ENCODE measurements at places on chromosomes 12 and 14. TPM values are rescaled to one million over a fixed set of nuclear protein-coding genes. Genes with fewer than 3 reads are reported as not detected.

The IQSEC3 gene
- total RNA-seq, result 0.03 TPM

- no peak for DNase-seq
Measured at GRCh38 chr12:71239731-71240130, 81.9 kb upstream of the TSPAN8 start.

The TAS2R8 gene
- total RNA-seq, result not detected

- DNase-seq, result no peak
Measured at GRCh38 chr12:1034751-1035457, 43.9 kb downstream of the ERC1 start.

The SLC39A2 gene
- 0.92 TPM for total RNA-seq

- no peak for DNase-seq
Measured at GRCh38 chr12:32155961-32156529, 49.4 kb downstream of the BICD1 start.

DNA sequence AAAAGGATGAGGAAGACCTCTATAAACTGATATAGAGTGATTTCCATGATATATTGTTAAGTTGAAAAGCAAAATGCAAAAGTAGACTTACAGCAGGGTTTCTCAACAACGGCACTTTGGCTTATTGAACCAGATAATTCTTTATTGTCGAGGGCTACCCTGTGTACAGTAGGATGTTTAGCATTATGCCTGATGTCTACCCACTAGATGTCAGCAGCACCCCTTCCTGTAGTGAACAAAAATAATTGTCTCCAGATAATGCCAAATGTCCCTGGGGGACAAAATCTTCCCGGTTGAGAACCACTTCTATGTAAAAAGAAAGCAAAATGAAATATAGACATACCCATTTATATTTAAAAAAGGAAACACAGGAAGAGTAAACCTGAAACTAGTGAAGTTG lies 32.4 kb downstream of the ABCD2 start:
- no peak for DNase-seq

- no peak for DNase-seq
Measured at GRCh38 chr12:49864798-49865090, 21.8 kb upstream of the BCDIN3D start.

The LRRC43 gene
- total RNA-seq, result 0.24 TPM

The KLHL33 gene
- 0.09 TPM for total RNA-seq

GRCh38 chr14:60253649-60254048 lies 4.6 kb downstream of the PPM1A start:
- DNase-seq, result no peak

DNA sequence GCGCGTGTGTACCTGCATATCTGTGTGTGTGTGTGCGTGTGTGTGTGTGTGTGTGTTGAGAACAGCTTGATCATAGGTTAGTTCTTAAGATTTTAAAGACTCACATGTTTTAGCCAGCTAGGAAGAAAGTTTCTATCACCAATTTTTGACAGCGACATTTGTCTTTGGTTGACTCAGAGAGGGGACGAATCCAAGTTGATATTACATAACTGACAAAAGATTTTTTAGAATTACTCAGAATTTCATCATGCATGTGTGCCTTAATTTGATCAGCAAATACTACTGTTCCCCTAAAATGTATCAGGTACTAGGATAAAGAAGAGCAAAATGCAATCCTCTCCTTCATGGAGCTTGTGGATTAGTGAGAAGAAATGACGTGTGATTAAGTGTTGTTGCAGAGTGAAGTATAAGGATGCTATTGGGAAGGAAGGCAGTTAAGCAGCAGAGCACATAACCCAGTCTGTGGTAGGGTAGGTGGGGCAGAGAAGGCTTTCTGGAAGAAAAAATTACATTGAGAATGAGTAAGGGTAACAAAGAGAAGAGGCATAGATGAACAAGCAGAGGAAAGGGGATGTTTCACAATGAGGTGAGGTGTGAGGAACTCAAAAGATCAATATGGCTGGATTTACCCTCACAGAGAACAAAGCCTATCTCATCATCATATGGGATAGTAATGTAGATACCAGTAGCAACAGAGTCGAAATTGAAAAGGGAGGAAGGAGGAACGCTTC lies 77.5 kb downstream of the ELK3 start:
- no peak for DNase-seq

DNA sequence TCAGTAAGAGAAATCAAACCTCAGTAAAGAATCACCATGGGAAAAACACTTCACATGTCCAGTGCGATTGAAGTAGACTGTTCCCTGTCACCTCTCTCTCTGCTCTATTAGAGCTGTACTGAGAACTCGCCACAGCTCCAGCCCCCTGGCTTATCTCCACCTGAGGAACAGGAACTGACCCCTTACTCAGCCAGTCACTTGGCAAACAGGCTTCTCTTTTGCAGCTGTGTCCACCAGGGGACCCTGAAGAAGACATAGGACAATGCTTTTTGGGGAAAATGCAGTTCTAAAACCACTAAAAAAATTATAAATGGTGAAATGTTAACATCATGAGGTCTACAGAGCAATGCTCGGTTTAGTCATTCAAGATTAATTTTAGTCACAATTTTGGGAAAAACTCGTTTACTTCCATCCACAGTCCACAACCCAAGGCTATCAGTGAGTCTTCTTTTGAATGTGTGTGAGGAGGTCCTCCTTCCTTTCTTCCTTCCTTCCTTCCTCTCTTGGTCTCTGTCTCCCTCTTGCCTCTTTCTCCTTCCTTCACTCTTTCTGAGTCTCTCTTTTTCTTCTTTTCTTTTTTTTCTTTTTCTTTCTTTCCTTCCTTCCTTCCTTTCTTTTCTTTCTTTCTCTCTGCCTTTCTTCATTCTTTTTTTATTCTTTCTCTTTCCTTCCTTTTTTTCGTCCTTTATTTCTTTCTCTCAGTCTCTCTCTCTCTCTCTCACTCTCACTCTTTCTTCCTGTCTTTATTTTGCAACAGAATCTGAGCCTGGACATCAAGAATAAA lies 1189.5 kb upstream of the TMEM132C start:
- DNase-seq, result no peak

DNA sequence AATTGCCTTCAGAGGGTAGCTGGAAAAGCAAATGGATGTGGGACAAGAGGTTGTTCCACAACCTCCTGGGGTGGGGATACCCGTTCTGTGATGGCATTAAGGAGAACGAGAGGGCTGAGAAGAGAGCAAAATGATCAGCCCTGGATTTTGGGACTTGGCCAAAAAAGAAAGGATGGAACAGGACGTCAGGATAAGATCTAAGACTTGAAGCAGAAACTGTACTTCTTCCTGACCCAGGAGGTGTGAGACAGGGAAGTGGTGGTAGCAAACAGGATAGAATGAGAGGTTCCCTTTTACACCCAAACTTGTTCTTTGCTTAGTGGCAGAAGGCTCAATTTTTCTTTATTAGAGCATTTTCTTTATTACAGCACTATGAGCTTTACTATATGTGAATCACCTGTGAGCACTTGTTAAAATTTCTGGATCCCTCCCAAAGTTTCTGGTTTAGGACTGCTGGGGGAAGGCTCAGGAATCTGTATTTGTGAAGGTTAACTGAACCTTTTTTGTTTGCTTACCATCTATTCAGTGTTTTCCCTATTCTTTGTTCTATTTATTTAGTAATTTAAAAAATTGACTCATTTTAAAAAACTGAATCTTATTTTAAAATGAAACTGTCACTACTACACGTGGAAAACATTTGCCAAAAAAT lies 59.2 kb downstream of the ERC1 start:
- no peak for DNase-seq

- DNase-seq, result no peak
Measured at GRCh38 chr12:39431002-39431796, 11.7 kb downstream of the KIF21A start.

- no peak for DNase-seq
Measured at GRCh38 chr12:16919551-16919950, 313.6 kb upstream of the LMO3 start.

The CALCOCO1 gene
- total RNA-seq, result 65.0 TPM

- no peak for DNase-seq
Measured at GRCh38 chr12:5171701-5172100, 128.0 kb downstream of the KCNA5 start.

DNA sequence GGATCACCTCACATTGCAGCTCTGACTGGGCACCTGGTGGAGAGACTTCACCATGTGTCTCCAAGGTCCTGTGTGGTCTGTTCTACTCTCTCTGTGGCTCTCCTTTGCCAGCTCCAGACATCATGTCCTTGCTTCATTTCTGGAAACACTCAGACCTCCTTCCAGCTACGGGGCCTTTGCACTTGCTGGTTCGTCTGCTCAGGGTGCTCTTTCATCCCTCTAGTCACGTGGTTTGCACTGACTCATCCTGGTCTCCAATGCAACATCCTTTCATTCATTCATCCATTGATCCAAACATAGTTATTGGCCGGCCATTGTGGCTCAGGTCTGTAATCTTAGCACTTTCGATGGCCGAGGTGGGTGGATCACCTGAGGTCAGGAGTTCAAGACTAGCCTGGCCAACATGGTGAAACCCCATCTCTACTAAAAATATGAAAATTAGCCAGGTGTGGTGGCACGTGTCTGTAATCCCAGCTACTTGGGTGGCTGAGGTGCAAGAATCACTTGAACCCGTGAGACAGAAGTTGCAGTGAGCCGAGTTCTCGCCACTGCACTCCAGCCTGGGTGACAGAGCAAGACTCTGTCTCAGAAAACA lies 23.9 kb upstream of the CCDC63 start:
- no peak for DNase-seq

The RNF212B gene
- not detected for total RNA-seq

DNA sequence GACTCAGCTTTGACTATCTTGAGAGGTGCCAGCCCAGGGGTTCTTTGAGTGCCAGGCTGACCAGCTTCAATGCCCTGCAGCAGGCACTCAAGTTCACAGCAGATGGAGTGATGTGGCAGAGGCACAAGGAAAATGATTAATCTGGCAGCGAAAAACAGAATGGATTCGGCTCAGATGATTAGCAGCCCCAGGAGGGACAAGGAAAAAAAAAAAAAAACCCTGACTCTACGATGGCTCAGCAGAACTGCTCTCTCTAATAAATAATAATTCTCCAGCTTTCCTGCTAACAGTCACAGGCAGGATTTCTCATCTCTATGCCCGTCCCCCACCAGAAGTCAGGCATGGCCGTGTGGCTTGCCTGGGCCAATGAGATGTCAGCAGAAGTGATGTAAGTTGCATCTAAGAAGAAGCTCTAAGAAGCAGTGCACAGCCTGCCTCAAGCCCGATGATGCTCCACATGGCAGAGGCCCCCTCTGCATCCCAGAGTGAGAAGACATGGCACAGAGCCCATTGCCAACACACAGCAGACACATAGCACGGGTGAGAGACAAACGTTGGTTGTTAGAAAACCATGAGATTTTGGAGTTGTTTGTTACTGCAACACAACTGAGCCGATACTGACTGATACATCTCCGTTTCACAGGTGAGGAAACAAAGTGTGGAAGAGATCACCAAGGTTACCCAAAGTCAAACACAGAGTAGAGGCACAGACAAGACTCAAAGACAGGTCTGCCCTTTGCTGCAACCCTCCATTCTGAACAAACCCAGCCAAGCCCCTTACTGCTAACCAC lies 111.0 kb downstream of the SCARB1 start:
- DNase-seq, result no peak

DNA sequence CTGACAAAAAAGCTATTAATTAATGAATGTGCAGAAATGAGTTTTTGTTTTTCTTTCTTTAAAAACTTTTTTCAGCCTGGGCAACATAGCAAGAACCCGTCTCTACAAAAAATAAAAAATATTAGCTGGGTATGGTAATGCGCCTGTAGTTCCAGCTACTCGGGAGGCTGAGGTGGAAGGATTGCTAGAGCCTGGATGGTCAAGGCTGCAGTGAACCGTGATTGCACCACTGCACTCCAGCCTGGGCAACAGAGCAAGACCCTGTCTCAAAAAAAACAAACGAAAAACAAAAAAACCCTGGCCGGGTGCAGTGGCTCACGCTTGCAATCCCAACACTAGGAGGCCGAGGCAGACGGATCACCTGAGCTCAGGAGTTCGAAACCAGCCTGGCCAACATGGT lies 7.9 kb downstream of the GIT2 start:
- no peak for DNase-seq

GRCh38 chr12:92336641-92337040 lies 191.0 kb upstream of the BTG1 start:
- no peak for DNase-seq

The DPPA3 gene
- total RNA-seq, result not detected

GRCh38 chr12:104219361-104219892 lies 3.8 kb downstream of the TXNRD1 start:
- DNase-seq, result no peak

- no peak for DNase-seq
Measured at GRCh38 chr12:83827193-83827592, 1085.4 kb downstream of the SLC6A15 start.

DNA sequence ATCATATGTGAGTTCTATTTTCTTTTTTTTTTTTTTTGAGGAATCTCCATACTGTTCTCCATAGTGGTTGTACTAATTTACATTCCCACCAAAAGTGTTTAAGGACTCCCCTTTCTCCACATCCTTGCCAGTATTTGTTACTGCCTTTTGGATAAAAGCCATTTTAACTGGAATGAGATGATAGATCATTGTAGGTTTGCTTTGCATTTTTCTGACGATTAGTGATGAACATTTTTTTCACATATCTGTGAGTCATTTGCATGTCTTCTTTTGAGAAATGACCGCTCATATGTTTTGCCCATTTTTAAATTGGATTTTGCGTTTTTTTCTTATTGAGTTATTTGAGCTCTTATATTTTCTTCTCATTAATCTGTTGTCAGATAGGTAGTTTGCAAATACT lies 394.8 kb downstream of the LRFN5 start:
- no peak for DNase-seq

GRCh38 chr14:96676166-96676565 lies 121.0 kb upstream of the VRK1 start:
- no peak for DNase-seq

DNA sequence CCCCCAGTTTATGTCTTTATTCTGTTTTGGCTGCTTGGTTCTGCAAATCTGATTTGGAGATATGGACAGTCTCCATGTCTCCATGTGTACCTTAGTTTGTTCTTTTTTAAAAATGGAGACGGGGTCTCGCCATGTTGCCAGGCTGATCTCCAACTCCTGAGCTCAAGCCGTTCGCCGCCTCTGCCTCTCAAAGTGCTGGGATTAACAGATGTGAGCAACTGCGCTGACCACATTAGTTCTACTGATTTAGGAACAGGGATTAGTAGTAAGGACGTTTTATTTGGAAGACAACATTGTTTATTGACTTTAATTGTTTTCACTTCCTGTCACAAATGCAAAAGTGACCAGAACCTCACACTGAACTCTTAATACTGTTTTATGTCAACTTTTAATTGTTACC lies 14.7 kb downstream of the AEBP2 start:
- no peak for DNase-seq

- peak; percentile 44 for DNase-seq
Measured at GRCh38 chr14:21652209-21652808, 1.3 kb upstream of the OR4E2 start.

GRCh38 chr12:130835436-130835835 lies 3.6 kb downstream of the STX2 start:
- DNase-seq, result no peak

- DNase-seq, result no peak
Measured at GRCh38 chr12:122610911-122611310, 83.9 kb downstream of the KNTC1 start.

- DNase-seq, result no peak
Measured at GRCh38 chr12:87861791-87862190, 167.4 kb downstream of the C12orf50 start.

- DNase-seq, result no peak
Measured at GRCh38 chr14:66242001-66242400, 244.2 kb upstream of the CCDC196 start.

- DNase-seq, result no peak
Measured at GRCh38 chr14:94476023-94476422, at the start of gene SERPINA9. SERPINA9 (minus strand) TSS chr14:94476197; CDS start chr14:94469840, 6,357 bp downstream.

The SCAF11 gene
- 103 TPM for total RNA-seq

The KLHDC2 gene
- total RNA-seq, result 70.6 TPM

The ASCL1 gene
- 0.47 TPM for total RNA-seq

- no peak for DNase-seq
Measured at GRCh38 chr12:58424735-58425392, 483.5 kb downstream of the ATP23 start.

All from left colon (tissue), 2 donors.